Esophagus mucosa (tissue), 1 donor: ENCODE measurements at places on chromosomes 2 and 18.
A peak's percentile ranks its signal among the peaks of the same experiment; 100 is the strongest.

- ATAC-seq = peak; percentile 83
Measured at GRCh38 chr2:113005030-113005509, at the start of gene IL36A. TSS of gene IL36A (plus strand) at chr2:113005459. CDS start at chr2:113005872, 413 bp downstream.

GRCh38 chr18:9900699-9901098, 13.1 kb upstream of the VAPA start:
- ATAC-seq = no peak

- ATAC-seq = no peak
Measured at GRCh38 chr2:29061176-29061575, 13.1 kb downstream of the PCARE start.

- ATAC-seq = no peak
Measured at GRCh38 chr2:43043553-43043870, 182.9 kb downstream of the ZFP36L2 start.

- no peak for ATAC-seq
Measured at GRCh38 chr18:76456823-76457222, 38.2 kb downstream of the ZNF516 start.

- no peak for ATAC-seq
Measured at GRCh38 chr2:86634352-86634751, 10.7 kb upstream of the RNF103 start.

GRCh38 chr2:54161660-54162424, 46.4 kb downstream of the ACYP2 start:
- ATAC-seq = no peak

- no peak for ATAC-seq
Measured at GRCh38 chr2:116676776-116677175, 1137.7 kb upstream of the DDX18 start.

GRCh38 chr2:69202327-69202726, 184.7 kb downstream of the GFPT1 start:
- no peak for ATAC-seq
